ENCODE measurements at places on chromosomes 4 and X.

DNA sequence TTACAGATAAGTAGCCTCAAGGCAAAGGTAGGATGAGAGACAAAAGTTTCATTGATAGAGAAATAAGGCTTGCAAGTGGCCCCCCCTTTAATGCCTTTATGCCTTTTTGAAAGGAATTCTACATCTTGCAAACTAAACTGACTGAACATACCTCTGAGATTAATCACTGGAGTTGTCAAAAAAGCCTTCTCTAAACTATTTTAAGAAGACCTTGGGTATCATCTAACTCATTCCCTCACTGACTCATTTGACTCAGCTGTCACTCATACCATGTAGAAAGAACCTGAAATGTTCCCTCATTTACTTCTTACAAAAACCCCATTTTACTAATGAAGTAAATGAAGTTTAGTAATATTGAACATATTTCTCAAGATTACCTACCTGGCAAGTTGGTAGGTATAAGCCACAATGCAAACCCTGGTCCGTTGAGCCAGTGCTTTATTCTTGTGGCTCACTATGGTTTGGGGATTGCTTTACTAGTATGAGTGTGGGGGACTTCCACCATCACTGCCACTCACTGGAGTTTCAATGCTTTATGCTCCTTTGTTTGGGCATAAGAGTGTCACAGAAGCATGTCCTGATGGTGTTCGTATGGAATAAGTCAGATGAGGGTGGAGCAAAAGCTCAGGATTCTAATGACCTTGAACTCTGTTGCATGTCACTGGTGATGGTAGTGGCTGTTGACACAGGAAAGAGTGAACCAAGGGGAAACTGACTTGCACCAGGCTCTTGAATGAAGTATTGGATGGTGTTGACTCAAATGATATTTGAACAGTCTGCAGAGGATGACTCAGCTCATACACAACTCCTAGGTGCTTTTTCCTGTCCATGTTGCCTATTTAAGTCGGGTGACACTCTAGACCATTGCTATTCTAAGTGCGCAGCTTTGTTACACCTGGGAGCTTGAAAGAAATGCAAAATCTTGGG is 305.5 kb upstream of the EMCN start:
- DNase-seq, result no peak

- no peak for DNase-seq
These were observed 69.9 kb downstream of the AMELX start for GRCh38 chrX:11363069-11363594.

GRCh38 chrX:23864742-23865326 is 42.9 kb downstream of the APOO start:
- no peak for DNase-seq

- no peak for DNase-seq
These were observed 3.9 kb downstream of the KLHL8 start for GRCh38 chr4:87216469-87216868.

Data from HFF-Myc (cell line).